D341Med (cell line): ENCODE measurements at places on chromosomes 1 and 21.

GRCh38 chr1:111193712-111194480 lies 6.5 kb downstream of the DENND2D start:
- DNase-seq, result no peak

DNA sequence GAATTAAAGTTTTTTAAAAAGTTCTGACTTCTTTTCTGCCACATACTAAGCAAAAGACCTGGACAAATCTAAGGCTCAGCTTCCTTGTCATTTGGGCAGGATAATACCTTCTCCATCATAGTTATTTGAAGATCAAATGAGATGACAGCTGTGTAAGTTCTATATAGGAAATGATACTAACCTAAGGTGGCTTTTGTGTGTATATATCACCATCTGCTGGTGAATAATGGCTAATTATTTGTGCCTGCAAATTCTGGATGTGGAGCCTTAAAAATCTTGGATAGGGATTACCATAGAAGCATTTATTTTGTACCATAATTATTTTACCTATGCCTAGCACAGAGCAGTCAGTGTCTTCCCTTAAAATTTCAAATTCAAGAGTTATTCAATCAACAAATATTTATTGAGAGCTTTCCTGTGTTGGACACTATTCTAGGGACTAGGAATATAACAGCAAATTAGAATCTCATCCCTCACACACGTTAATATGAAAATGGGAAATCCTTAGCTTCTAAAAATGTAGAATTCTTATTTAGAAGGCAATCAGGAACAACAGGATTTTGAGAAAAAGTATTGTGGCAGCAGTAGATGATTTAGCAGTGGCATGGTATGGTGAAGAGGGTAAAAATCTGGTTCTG lies 89.8 kb downstream of the TMEM200B start:
- peak; percentile 41 for DNase-seq

DNA sequence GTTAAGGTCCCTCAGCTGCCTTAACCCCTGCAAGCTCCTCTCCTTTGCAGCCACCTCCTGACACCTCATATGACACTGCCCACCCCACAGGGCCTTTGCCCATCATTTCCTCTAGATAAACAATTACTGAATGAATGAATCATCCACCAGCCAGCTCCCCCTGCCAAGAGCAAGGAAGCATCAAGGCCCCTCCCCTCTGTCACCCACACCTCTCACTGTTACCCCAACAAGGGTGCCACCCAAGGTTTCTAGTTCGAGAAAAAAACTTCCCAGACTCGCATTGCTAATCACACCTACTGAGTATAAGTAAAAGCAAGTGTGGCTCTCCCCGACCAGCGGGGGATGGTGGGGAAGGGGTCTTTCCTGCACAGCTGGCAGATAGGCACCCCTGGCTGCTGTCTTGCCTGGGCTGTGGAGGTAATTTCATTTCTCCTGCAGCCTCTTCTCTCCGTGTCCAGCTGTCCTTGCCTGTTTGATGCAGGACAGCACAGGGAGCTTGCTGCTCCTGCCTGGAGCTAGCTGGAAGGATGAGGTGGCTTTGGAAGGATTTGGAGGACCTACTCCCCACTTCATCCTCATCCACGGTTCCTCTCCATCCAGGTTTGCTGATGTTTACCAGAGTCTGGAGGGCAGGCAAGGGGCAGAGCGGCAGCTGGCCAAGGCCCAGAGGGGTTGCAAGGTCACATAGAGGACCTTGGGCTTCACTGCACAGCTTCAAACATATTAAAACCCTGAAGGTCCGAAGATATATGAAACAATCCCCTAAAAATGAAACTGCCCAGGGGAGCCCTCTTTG lies 33.1 kb upstream of the LBR start:
- DNase-seq, result no peak

DNA sequence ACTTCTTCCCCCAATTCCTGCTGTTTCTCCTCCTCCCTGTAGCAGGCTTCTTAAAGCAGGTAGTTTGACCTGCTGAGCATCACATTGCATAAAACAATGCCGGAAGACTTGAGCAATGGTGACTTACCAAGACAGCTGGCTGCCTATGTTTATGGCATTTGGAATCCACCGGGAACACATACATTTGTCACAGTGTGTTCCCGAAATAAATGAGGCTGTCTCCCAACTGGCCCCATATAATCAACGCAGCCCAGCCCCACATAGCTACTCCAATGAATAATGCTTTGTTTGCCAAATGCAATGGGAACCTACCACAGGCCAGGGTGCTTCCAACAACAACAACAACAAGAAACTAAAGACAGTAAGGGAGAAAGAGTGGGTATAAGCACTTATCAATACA lies 186.1 kb upstream of the MAP1LC3C start:
- DNase-seq, result no peak

DNA sequence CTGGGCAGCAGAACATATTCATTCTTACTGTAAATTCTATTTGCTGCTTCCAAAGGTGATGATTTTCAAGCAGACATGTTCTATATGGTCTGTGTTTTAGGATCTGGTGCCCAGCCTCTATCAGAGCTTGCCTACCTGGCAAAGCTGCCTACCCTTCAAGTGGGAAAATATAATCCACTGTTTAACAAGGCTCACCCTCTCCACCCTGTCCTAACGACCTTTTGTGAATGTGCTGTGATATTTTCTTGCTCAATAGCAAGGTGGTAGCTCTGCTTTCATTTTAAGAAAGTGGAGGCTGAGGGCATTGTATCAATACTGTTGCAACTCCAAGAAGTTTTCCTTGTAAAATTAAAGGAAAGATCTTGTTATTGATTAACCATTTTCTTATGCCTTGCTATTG lies 26.0 kb upstream of the AGO1 start:
- no peak for DNase-seq

- no peak for DNase-seq
Observed at GRCh38 chr1:229507502-229507901, 639 bp downstream of the NUP133 start.

DNA sequence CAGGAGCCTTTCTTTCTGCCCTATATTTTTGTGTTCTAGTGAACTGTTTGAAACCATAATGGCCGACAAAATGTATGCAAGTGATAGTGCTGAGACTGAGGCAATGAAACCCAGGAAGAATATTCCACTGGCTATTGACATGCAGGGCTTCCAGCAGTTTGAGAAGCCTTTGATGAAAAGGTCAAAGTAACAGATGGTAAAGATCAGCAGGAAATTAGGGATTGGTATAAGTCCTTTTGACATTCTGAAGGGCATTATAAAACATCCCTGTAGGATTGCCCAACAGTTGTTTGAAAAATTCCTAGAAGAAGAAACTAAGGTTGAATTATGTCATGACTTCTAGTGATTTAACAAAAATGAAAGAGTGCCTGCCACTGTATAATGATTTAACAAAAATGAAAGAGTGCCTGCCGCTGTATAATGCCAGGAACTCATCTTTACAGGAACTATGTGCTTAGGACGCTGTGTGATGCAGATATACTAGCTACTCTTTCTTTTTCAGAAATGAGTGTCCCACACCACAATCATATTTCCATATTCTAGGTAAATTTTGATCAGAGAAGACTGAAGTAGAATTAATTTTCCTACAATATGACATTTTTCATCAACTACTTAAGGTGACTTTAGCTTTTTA lies 283.9 kb upstream of the ST6GALNAC5 start:
- no peak for DNase-seq

- DNase-seq, result no peak
Observed at GRCh38 chr1:223332997-223333396, 31.0 kb downstream of the SUSD4 start.

GRCh38 chr1:6743189-6744101 lies 41.8 kb upstream of the CAMTA1 start:
- no peak for DNase-seq

GRCh38 chr1:110643879-110644472 lies 30.8 kb downstream of the KCNA3 start:
- DNase-seq, result no peak

- DNase-seq, result peak; percentile 63
Observed at GRCh38 chr1:187264995-187265602, 436.4 kb downstream of the PLA2G4A start.

GRCh38 chr1:68717330-68717729 lies 220.4 kb upstream of the DEPDC1 start:
- no peak for DNase-seq

DNA sequence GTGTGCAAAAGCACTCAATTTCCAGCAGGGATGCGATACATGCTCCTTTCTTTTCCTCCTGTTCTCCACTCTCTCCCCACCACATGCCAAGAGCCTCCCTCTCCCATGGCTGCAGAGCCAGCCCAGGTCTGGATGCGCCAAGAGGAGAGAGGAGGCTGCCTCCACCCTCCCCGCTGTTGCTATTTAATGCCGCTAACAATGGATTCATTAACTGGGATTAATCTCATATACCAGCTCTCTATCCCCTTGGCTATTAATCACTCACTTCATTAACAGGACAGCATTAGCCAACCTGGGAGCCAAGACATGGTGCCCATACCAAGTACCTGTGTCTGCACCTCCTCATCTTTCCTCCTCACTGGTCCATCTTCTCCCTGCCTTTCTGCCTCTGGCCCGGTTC lies 49.1 kb upstream of the SCMH1 start:
- peak; percentile 70 for DNase-seq

GRCh38 chr1:76759950-76760349 lies 107.3 kb upstream of the ST6GALNAC5 start:
- no peak for DNase-seq

DNA sequence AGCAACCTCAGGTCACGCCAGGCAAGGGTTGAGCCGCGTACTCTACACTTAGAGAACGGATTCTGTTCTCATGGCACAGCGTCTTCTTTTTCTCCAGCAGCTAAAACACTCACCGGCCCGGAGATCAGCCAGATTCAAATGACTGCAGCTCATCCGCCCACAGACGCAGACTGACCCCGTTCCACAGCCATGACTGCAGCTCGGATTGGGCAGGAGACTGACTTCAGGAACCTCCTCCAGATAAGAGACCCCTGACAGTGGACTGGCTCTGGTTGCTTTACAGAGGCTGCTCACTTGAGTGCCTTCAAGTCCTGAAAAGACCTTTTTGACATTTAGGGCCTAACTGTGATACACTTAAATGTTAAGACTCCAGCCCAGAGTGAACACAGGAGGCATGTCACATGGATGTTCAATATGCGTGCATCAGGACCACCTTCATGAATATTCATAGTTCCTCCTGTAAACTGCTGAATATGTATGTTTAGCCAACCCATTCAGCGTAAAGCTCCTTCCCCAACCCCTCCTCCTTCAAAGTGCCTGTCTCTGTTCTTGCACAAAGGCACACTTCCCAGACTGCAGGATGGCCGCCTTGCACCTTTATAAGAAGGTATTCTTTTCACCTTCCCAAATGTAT lies 42.6 kb downstream of the BACE2 start:
- no peak for DNase-seq

- DNase-seq, result no peak
Observed at GRCh38 chr1:116334868-116335635, 38.0 kb upstream of the ATP1A1 start.

DNA sequence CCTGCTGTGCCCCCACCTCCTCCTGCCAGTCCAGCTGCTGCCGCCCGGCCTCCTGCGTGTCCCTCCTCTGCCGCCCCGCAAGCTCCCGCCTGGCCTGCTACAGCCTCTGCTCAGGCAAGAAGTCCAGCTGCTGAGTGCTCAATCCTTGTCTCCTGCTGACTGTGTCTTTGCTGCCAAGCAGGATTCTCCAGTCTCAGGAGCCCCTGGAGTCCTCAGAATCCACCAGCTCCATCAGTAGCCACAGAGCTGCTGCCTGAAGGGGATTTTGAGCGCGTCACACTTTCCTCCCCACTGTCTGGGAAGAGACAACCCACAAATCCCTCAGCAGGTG lies 973 bp downstream of the KRTAP10-11 start:
- no peak for DNase-seq

GRCh38 chr1:183840140-183840539 lies 35.2 kb downstream of the RGL1 start:
- no peak for DNase-seq

GRCh38 chr1:32372149-32372756 lies 9.9 kb downstream of the TSSK3 start:
- no peak for DNase-seq

GRCh38 chr1:77413541-77414335 lies 131.9 kb downstream of the AK5 start:
- no peak for DNase-seq

DNA sequence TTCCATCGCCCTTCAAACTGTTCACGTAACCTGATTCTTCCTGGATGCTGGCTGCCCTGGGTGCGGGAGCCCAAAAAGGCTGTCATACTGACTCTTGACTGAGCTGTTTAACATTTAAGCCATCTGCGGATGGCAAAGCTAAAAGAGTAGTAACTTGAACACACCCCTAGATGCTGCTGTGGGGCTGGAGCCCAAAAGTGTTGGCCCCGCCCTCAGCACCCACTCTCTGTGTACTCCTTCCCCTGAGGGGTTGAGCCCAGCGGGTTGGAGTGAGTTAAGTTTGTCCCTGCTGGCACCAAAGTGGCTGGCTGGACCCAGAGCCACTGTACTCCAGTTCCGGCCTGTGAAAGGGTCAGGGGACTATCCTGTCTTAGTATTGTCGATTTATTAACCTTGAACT lies 640.6 kb downstream of the PTPRU start:
- no peak for DNase-seq

DNA sequence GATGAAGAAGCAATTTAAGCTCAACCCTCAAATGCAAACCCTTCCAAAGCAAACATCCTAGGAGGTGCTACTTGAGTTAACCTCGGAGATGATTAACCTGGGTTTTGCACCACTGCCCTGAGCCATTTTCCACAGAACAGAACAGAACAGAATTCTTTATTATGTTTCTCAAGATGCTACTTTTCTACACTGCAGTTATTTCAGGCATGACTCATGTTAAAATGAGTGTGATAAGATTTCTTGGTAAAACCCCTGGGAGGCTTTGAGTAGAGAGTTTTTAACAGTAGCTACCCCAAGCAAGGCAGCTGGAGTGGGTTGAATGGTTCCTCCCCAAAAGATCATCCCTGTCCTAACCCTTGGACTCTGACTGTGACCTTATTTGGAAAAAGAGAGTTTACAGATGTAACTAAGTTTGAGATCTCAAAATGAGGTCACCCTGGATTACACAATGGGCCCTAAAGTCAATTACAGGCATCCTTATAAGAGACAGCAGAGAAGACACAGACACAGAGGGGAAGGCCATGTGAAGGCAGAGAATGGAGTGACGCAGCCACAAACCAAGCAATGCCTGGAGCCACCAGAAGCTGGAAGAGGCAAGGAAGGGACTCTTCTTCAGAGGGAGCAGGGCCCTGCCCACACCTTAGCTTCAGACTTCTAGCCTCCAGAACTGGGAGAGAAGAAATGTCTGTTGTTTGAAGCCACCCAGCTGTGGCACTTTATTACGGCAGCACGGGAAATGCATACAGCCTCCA lies 153.4 kb downstream of the ETS2 start:
- DNase-seq, result no peak

DNA sequence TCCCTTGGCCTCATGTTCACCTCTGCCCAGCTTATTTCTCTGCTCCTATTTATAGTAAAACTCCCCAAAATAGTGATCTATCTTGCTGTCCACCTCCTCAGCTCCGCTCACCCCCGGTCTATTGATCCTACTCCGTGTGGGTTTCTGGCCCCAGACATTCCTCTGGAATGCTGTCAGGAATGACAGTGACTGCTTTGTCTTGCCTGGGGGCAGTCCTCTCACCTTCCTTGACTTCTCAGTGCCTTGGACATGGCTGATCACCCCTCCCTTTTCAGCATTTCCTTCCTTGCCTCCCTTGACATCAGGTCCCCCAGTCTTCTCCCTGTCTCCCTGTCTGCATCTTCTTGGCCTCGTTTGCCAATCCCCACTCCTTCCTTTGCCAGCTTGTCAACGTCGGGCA lies 108.1 kb upstream of the BACE2 start:
- DNase-seq, result no peak

- no peak for DNase-seq
Observed at GRCh38 chr1:2584686-2585317, 1.8 kb upstream of the PRXL2B start.

GRCh38 chr1:66274634-66275033 lies 259.3 kb upstream of the SGIP1 start:
- DNase-seq, result no peak

GRCh38 chr21:34834290-34834689 lies 165.5 kb downstream of the CLIC6 start:
- DNase-seq, result no peak
